ENCODE measurements at places on chromosomes 1 and 21.

- DNase-seq = no peak
Measured at GRCh38 chr1:72000809-72001208, 281.5 kb downstream of the NEGR1 start.

GRCh38 chr21:24955275-24955961, 651.9 kb downstream of the MRPL39 start:
- no peak for DNase-seq

DNA sequence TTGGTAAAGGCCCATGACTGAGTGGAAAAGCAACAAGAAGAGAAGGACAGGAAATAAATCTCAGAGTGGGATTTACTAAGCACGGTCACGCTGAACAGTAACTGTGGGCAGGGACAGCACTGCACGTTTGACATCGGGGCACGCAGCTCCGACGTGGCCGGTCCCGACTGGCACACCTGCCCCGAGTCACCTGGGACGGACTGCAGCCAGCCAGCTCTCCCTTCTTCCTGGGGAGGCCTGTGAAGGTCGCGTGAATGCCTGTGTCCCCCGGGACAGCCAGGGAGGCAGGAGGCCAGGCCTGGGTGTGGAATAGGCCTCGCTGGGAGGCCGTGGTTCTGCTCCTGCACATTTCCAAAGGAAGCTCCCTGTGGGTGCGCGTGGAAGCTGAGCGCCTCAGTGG, 140.2 kb downstream of the PRDM16 start:
- no peak for DNase-seq

GRCh38 chr1:157484573-157484972, 67.7 kb downstream of the FCRL5 start:
- DNase-seq = no peak

GRCh38 chr1:167790117-167790516, 68.3 kb downstream of the MPZL1 start:
- DNase-seq = no peak

DNA sequence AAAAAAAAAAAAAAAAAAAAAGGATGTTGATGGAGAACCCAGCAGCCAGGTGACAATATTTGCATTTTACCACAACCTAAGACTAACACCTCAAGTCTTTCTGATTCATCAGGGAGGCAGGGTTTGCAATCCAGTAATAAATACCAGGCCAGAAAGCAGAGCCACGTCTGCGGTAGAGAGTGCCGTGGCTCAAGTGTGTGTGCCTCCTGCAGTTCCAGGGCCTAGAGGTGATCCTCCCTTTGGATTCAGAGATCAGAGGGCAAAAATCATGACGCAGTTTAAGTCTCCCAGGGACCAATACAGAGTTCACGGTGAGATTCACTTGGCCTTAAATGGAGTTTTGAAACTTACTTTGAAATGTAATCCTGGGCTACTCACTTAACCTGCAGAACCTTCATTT, 34.9 kb downstream of the TMCO4 start:
- DNase-seq = no peak

- no peak for DNase-seq
Measured at GRCh38 chr1:208256556-208256955, 12.4 kb upstream of the PLXNA2 start.

- DNase-seq = no peak
Measured at GRCh38 chr1:179205284-179205683, 24.2 kb downstream of the ABL2 start.

GRCh38 chr1:1308756-1309250, 406 bp downstream of the PUSL1 start:
- DNase-seq = no peak

- DNase-seq = no peak
Measured at GRCh38 chr1:183989078-183989577, 48.4 kb downstream of the COLGALT2 start.

DNA sequence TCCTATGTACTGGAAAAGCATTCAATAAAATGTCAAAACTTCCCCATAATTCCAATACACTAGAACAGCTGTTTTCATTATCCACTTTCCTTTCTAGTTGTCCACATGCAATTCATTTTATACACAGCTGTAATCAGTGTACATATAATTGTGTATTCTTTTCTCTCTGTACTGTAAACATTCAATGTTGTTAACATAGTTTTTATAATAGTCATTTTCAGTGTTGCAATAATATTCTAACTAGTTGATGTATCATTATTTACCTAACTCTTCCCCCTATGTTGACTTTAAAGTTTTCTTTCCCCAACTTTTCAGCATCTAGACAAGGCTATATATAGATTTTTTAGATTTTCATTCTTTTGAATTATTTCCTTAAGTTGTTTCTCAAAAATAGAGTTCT, 44.4 kb downstream of the DIPK1A start:
- DNase-seq = no peak

GRCh38 chr21:27590271-27590670, 623.4 kb upstream of the ADAMTS5 start:
- no peak for DNase-seq

GRCh38 chr1:221138516-221138915, 259.3 kb downstream of the HLX start:
- no peak for DNase-seq

GRCh38 chr21:39463308-39463707, 11.5 kb downstream of the SH3BGR start:
- no peak for DNase-seq

DNA sequence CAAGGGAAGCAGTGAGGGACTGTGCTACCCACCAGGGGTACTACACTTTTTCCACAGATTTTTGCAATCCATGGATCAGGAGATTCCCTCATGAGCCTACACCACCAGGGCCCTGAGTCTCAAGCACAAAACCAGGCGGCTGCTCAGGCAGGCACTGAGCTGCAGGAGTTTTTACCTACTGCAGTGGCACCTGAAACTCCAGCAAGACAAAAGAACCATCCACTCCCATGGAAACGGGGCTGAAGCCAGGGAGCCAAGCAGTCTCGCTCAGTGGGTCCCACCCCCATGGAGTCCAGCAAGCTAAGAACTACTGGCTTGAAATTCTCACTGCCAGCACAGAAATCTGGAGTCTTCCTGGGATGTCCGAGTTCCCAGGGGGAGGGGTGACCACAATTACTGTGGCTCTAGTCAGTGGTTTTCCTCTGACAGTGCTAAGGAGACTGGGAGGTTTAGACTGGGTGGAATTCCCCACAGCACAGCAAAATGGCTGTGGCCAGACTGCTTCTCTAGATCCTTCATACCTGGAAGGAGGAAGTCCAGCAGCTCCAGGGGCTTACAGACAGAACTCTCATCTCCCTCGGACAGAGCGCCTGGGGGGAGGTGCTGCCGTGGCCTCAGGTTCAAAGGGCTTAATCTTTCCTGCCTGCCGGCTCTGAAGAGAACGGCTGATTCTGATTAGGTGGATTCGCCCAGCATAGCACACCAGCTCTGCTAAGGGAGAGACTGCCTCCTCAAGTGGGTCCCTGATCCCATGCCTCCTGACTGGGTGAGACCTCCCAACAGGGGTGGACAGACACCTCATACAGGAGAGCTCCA, 437.8 kb downstream of the LTN1 start:
- DNase-seq = no peak

- no peak for DNase-seq
Measured at GRCh38 chr1:93488207-93488606, 40.3 kb downstream of the FNBP1L start.

DNA sequence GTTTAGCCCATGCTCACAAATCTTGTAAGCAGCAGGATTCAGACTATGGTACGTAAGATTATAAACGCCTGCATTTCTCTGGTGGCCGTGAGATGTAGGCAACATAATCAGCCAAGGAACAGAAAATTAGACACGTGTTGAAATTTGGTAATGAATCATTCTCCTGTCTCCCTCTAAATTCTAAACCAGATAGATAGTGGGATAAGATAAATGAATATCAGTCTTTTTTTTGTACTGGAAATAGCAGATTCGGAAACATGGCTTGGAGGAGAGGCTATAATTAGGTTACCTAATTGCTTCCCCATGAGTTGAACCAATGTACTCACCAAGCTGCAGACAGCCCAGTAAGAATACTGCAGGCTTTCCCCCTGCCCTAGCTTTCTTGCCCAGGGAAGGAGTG, 172.3 kb downstream of the TGFB2 start:
- no peak for DNase-seq

GRCh38 chr1:183000167-183000962, 22.9 kb upstream of the LAMC1 start:
- no peak for DNase-seq

GRCh38 chr1:202656951-202657646, 53.2 kb downstream of the SYT2 start:
- no peak for DNase-seq

DNA sequence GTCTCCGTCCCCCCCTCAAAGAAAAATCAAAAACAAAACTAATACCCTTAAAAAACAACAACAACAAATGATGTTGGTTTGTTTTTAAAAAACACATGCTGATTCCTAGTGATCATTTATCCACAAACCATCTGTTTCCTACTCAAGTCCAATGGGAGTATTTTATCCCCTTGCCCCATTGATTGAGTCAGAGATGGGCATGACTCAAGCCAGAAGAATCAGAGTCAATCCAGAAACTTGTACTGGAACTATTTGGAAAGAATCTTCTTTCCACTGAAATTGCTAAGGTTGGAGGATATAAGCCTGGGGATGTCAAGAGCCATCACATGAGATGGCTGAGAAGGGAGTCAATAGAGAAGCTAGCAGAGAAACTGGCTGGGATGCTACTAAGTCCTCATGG, 176.4 kb downstream of the MIS18A start:
- DNase-seq = no peak

GRCh38 chr1:185017338-185017737, 28.0 kb upstream of the RNF2 start:
- DNase-seq = no peak

GRCh38 chr21:26377111-26377694, 195.9 kb downstream of the CYYR1 start:
- DNase-seq = no peak

- no peak for DNase-seq
Measured at GRCh38 chr1:95118067-95118499, 928 bp downstream of the TLCD4 start.

- no peak for DNase-seq
Measured at GRCh38 chr1:33610864-33611455, 138.5 kb downstream of the ZSCAN20 start.

DNA sequence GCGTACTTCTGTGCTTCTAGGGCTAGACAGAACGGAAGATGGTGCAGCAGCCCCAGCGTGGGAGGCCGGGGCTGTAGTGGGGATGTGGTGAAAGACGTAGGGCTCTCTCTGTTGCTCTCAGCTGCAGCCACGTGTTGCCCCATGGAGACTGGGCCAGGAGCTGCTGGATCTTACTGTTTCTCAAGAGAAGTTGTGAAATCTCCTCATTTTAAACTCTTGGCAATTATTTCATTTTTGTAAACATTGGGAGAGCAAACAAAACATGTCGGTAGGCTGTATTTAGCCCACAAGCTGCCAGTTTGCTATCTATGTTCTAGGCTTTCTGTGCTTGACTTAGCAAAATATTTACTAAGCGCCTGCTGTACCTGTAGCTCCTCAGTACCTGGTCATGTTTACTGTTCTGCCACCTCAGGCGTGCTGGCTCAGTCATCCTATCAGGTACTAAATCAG, 15.9 kb upstream of the ELOA start:
- DNase-seq = no peak

DNA sequence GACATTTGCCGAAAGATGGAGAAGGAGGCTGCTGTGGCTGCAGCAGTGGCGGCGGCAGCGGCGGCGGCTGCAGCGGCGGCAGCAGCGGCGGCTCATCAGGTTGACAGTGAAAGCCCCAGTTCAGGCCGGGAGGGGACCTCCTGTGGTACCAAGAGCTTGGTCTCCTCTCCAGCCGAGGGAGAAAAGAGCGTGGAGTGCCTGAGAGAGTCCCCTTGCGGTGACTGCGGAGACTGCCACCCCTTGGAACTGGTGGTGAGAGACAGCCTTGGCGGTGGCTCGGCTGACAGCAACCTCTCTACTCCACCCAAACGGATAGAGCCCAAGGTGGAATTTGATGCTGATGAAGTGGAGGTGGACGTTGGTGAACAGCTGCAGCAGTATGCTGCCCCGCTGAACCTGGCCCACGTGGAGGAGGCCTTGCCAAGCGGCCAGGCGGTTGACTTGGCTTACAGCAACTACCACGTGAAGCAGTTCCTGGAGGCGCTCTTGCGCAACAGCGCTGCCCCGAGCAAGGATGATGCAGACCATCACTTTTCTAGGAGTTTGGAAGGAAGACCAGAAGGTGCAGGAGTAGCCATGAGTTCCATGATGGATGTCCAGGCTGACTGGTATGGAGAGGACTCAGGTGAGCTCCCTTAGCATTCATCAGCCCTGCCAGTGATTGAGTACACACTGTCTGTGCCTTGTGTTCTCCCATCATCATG, 6.3 kb downstream of the ZBTB8B start:
- DNase-seq = no peak

DNA sequence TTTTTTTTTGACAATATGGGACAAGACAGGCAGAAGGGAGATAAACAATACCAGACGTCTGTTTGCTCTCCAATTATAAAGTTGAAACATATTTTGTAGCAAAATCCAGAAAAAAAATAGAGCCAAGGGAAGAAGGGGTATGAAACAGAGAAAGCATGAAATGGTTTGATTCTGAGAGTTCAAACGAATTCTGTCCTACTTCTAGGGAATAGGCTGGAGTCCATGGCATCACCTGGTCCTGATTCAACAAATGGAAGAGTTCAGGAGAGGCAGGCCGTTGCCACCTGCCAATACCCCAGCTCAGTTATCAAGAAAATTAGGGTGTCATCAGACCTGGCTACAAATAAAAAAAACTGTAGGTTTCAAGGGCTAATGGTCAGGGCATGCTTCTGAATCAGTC, 71.8 kb downstream of the CLSTN1 start:
- no peak for DNase-seq

DNA sequence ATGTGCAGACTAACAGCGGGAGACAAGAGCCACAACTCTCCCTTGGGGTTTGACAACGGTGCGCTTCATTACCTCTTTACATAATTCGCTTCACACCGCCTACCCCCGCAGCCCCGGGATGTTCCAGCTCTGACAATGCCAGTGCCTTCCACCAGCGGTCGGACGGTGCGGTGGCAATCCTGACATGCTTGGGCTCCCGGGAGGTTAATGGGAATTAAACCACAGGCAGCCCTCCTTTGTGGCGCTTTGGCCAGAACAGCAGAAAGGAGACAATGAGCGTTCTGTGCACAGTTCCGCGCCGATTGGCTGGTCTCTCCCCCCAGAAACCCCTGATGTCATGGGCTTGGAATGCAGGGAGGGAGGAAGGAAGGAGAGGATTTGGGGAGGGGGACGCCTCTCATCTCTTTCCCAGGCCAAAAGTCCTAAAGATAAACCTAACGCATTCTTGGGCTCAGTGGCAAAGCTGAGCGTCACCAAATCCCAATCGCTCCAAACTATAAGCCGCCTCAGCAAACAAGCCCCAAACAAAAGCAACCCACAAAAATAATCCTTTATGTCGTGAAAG, 1.3 kb downstream of the CNN3 start:
- DNase-seq = peak; percentile 59

GRCh38 chr1:34611571-34611970, 143.3 kb upstream of the GJB5 start:
- DNase-seq = no peak

- no peak for DNase-seq
Measured at GRCh38 chr1:21921100-21921875, 15.8 kb downstream of the HSPG2 start.

GRCh38 chr1:81435175-81435574, 365.6 kb upstream of the ADGRL2 start:
- no peak for DNase-seq

All from frontal cortex (tissue), 4 donors.